HS-5 (cell line): ENCODE measurements at places on chromosomes 1 and 21.

GRCh38 chr1:71831646-71832045 lies 450.7 kb downstream of the NEGR1 start:
- DNase-seq = no peak

- no peak for DNase-seq
These were observed 5.7 kb downstream of the TOR1AIP2 start for GRCh38 chr1:179871940-179872339.

- no peak for DNase-seq
These were observed 3.7 kb upstream of the C1orf210 start for GRCh38 chr1:43288785-43289706.

DNA sequence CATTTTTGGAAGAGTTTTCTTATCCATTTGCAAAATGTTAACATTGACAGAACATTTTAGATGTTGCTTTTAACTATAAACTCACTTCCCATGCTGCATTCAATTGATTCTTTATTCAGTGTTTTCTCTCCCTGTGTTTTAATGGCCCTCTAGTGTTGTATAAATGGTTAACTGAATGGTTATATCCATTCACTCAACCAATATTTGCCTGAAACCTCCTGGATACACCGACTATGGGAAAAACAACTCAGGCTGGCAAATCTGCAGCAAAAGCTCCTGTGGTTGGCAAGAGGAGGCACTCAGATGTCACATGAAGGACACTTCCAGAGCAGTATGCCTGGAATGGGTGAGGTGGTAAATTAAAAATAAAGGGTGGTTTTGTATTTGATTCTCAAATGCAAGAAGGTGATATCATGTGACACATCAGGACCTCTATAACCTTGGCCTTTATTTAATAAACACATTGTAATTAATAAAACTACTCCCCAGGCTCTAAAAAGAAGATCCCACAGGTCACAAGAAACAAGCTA lies 107.6 kb downstream of the BCAR3 start:
- DNase-seq = no peak

GRCh38 chr1:35564884-35565741 lies 7.5 kb downstream of the NCDN start:
- no peak for DNase-seq

DNA sequence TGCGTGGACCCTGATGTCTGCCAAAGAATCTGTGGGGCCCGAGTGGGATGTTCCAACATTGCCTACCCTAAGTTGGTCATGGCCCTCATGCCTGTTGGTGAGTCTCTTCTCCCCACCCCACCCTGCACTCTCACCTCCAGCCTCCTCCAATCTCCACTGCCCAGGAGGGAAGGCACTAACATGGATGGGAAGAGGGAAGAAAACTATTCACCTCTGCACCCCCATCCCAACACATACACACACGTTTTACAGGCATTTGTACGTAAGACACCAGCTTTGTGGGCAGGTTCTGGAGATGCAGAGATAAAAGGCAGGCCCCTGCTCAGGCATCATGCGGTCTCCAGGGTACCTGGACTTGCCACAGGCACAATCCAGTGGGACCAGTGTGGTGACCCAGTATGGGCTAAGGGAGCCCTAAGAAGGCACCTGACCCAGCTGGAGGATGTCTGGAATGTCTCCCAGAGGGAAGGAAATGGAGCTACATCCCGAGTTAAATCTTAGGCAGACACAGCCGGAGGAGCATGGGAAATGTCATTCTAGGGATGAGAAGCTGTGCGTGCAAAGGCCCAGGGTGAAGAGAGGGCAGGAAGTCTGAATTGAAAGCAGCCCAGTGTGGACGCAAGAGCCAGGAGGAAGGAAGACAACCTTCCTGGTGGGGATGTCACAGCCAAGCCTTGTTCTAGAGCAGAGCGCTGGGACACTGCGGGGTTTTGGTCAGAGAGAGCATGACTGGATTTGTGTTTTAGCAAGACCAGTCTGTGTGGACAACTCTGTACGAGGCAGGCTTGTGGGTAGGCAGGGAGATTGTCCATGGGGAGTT lies 11.4 kb downstream of the SLC5A9 start:
- no peak for DNase-seq

GRCh38 chr1:65420590-65421350 lies at the start of the genes LEPR and LEPROT:
Gene LEPR (plus strand): TSS chr1:65420668. CDS start chr1:65565566, 144,898 bp downstream.
Gene LEPROT (plus strand): TSS chr1:65420668. CDS start chr1:65420725, 57 bp downstream.
- no peak for DNase-seq

- DNase-seq = no peak
These were observed 53.9 kb upstream of the HSD17B7 start for GRCh38 chr1:162736633-162737067.

DNA sequence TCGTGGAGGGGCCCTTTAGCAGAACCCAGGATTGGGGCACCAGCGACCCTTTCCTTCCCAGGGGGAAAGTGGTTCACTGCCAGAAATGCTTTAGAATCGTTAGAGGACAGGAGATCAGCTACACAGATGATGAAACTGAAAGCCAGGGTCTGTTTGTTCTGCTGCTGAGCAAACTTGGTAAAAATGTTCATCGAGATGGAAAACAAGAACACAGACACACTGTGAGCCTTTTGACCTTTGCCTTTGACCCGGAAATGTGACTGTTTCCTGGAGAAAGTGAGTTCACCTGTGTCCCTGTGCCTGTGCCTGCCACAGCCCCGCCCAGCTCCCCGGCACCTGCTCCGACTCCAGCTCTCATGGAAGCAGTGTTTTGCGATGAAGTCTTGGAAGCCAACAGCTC lies 234.3 kb downstream of the CAMTA1 start:
- DNase-seq = no peak
